NCI-H187 treated with DMSO at 0.1 percent for 48 hours (cell line): ENCODE measurements at places on chromosomes 1 and 21.

GRCh38 chr1:161335796-161336195, 21.6 kb downstream of the SDHC start:
- DNase-seq, result no peak

GRCh38 chr1:88655685-88656299, 28.3 kb upstream of the PKN2 start:
- no peak for DNase-seq

- DNase-seq, result no peak
Measured at GRCh38 chr1:212060632-212061472, 25.3 kb downstream of the DTL start.

GRCh38 chr1:202146279-202146678, 1.7 kb upstream of the ARL8A start:
- DNase-seq, result no peak

GRCh38 chr1:20149601-20150325, 10.6 kb downstream of the PLA2G2F start:
- no peak for DNase-seq

DNA sequence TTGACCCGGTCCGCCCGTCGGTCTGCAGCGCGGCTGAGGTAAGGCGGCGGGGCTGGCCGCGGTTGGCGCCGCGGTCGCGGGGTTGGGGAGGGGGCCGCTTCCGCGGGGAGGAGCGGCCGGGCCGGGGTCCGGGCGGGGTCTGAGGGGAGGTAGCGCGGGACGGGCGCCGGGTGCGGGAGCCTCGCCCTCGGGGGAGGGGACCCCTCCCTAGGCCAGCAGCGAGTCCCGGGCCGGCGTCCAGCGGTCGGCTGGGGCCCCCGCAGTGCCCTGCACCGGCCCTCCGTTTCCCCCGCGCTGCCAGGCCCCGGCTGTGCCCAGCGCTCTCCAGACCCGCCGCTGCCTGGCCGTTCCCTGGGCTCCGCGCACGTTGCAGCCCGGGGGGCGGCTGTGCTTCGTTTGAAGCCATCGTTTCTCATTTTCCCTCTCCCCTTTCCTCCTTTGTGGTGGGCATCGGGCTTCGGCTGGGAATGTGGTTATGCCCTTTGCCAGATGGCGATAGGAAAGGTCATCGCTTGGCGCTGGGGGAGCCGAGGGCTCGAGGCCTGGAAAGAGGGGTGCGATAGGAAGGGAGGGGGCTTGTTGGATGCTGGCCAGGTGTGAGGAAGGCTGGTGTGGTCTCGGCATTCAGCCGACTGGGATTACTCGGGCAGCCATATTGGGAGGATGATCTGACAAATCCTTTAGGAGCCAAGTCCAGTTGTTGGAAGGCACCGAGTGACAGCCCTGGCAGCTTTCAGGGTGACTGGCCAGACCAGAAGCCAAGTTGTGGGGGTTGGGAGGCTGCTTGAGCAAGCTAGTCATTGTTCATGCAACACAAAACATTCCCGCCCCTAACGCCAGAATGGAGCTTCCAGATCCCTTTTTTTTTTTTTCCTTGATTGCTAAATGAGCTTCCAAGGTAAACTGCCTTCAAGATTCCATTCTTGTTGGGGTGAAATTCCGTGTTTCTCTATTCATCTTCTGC, 753 bp downstream of the KIF1B start:
- DNase-seq, result no peak

DNA sequence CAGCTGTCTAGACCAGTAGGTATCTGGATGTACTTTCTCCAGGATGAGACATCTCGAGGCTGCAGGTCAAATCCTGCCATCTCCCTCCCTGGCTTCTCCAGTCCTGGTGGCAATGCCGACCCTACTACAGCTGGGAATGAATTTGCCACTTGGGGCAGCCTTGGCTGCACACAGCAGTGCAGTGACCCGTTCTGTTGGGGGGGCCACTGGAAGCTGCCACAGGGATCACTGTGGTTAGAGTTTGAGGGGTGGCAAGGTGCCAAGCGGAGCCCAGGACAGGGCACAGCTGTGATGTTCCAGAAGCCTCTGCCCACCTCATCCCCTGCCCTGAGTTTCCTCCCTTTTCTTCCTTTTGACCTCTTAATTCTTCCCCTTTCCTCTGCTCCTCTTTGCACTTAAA, 17.1 kb downstream of the COL6A2 start:
- DNase-seq, result no peak

GRCh38 chr1:191901651-191902050, 256.6 kb upstream of the RGS18 start:
- no peak for DNase-seq

DNA sequence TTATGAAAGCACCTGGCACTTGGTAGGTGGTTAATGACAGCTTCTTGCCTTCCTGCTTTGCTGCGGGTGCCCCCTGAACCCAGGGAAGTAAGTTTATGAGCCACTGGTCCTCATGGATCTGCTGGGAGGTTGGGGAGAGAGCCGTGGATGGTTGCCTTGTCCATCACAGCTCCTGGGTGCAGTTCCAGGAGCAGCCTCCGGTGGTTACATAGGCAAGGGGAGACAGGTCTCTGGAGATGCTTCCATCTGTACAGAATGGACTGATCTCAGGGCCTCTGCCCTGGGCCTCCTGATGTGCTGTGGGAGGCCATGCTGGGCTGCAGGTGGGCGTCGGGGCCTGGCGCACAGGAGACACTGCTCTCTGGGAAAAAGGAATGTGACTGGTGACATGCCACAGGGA, 31.6 kb upstream of the ARHGEF10L start:
- DNase-seq, result no peak

DNA sequence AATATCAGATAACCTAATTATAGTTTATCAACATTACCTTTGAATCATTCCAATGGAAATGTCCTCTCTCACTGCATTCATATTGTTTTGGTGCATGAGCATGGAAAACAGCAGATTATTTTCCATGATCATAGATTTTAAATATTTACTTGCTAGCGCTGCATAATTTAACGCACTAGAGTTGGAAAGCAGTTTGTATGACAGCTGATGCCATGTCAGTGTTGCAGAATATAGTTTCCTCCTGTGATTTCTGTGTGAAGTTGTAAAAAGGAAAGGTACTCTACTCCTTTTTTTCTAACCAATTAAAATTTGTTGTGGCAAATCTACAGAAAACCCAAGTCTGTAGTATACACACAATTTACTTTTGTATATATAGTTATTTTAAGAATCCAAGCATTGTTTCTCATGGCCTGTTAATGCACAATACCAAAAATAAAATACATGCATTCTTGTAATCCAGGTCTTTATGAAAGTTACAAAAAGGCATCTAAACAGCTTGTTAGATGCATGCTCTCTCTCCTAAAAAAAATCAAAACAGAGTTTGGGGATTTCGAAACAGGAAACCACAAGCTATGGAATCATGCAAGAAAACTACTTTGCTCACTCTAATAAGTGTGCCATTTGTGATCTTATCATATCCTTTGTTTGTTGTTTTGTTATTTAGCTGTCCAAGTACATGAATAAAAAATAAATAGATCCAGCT, 1.9 kb upstream of the ATG4C start:
- no peak for DNase-seq

DNA sequence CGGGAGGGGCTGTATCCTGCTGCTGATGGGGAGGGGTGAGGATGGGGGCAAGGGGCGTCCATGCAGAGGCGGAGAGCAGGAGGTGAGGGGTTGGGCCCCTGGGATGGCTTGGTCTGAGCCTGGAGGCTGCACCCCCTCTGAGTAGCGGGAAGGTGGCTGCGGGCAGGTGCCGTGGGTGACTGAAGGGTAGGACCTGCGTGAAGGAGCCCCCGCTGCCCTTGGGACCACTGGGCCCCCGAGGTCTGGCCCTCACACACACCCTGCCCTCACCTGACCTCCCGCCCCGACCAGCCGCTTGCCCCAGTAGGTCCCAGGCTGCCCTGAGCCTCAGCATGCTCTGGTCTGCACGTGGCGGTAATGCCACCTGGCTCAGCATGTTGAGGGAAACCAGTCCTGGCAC, 12.8 kb upstream of the SKI start:
- no peak for DNase-seq

- no peak for DNase-seq
Measured at GRCh38 chr1:40626383-40626770, 39.1 kb downstream of the RIMS3 start.

GRCh38 chr1:10943041-10943440, 69.4 kb upstream of the TARDBP start:
- no peak for DNase-seq

GRCh38 chr1:11800391-11800755, 5.4 kb downstream of the MTHFR start:
- DNase-seq, result no peak

DNA sequence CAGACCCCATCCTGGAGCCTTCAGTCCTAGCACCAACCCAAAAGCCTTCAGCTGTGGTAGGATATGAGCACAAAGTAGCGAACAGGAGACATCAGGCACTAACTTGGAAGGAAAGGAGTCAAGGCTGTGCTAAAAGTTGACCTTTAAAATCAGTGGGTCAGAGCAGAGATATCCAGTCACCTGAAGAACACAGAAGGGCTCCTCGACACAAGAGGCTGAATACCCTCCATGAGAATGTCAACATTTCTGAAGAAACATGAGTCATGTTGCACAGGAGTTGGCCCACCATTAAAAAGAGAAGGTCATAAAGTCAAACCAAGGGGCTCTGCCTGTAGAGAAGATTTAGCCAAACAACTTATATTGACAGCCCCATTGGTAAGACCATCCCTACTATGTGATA, 172.5 kb downstream of the PLPP3 start:
- DNase-seq, result no peak

- DNase-seq, result no peak
Measured at GRCh38 chr1:44617703-44618029, 56.6 kb downstream of the TMEM53 start.

GRCh38 chr1:182255494-182255893, 136.1 kb downstream of the GLUL start:
- DNase-seq, result no peak

DNA sequence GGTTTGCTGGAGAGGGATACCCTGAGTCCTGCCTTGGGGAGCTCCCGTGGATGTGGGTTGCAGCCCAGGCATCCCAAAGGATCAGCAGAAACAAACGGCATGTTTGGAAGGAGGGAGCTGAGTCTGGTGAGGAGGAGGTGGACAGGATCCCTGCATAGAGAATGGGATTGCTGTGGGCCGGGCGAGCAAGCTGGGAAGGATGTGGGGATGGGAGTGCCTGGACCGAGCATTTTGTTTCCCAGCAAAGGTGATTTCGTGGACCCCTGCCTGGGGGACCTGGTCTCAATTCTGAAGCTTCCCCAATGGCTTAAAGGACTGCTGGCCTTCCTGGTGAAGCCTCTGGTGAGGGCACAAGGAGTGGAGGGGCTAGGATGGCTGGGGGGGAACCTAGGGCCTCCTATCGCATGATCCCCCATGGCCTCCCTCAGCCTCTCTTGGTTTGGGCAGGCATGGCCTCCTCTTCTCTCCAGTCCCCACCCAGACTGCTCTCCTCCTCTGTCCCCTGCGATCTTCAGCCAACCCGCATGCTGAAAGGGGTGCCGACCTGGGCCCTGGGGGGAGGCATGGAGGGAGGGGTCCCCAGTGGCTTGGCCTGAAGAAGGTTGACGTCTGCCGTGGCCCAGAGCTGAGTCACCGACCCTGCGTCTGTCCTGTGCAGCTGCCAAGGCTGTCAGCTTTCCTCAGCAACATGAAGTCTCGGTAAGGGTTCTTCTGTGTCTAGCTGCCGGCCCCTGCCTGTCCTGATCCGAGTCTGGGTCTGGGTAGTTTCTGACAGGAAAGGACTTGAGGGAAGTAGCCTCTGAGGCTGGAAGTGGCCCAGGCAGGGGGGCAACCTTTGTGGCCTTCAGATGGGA, 16.3 kb downstream of the FAAH start:
- DNase-seq, result no peak

GRCh38 chr1:165444897-165445370, at the start of gene RXRG:
Gene RXRG (minus strand): TSS chr1:165445126. CDS start chr1:165444893, 233 bp downstream.
- no peak for DNase-seq

DNA sequence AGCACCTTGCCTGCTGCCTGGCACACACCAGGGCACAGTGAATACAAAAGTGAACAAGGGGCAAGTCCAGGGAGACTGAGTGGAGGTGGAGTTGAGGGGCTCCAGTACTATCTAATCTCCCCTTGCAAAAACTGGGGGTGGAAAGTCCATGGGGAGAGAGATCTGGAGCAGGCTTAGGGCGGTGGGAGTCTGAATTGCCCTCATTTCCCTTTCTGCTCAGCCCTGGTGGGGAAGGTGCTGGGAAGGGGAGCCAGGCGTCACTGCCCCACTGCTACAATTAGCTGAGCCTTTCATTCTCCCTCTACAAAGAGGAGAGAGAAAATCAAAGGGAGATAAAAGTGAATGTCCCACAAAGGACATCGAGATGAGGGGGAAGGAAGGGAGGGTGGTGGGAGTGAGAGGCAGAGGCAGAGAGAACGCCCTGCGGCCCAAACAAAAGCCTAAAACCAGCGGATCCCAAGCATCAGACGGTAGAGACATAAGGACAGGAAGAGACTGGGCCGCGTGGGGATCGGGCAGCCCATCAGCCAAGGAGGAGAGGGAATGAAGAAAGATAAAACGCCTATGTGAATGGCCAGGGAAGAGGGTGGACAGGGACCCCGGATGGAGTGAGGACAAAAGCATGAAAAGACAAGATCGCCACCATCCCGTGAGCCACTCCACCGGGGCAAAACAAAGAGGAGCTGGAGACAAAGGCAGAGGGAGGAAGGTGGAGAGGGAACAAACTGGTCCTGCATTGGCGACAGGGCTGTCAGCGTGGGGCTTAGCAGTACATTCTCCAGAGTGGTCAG, 46.8 kb upstream of the SOX13 start:
- no peak for DNase-seq

DNA sequence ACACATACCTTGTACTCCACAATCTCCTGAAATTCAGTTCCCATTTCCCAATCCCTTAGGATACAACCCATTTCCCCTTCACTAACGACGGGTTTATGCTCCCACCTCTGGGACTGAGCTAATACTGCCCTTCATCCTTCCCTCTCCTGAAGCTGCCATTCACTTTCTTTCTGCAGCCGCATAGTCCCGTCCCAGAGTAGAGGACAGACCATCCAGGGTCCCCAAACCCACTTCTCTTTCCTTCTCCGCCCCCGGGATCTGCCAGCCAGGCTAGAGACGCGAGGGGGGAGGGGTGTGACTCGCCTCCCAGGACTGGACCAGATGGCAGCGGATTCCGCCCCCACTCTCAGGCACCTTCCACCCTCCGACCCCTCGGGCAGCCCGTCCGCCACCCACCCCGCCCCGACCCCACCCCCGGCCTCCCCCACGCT, 679 bp downstream of the ABL2 start:
- DNase-seq, result no peak

DNA sequence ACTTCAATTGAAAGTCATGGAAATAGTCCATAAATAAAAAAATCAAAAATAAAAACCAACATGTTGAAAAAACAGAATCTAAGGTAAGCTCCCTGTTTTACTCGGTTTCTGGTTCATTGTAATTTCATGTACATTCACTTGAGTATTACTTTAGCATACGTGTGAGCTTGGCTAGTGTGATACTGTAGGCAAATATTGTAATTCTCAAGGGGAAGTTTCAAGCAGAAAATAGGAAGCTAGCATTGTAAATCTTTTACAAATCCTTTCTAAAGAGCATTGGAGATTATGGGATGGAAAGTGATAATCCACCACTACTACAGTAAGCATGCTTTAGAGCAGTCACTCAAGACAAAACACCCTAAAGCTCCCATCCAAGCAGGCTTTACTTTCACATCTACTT, 3.3 kb upstream of the LPAR3 start:
- DNase-seq, result no peak

- no peak for DNase-seq
Measured at GRCh38 chr1:223784541-223784940, 61.2 kb downstream of the TP53BP2 start.

- DNase-seq, result no peak
Measured at GRCh38 chr1:9827558-9828185, 3.9 kb upstream of the CLSTN1 start.
